Caki2 (cell line): ENCODE measurements at places on chromosomes 11 and 22. TPM values are rescaled to one million over a fixed set of nuclear protein-coding genes. Genes with fewer than 3 reads are reported as not detected.

Gene YPEL1
- total RNA-seq: 0.75 and 2.2 TPM in 2 replicates

Gene FOLR2
- total RNA-seq: not detected in 2 replicates

Gene TYMP
- 104 and 118 TPM in 2 replicates for total RNA-seq

Gene TSPAN32
- not detected in 2 replicates for total RNA-seq

Gene CD3D
- not detected in 2 replicates for total RNA-seq

Gene WEE1
- total RNA-seq: 80.6 and 104 TPM in 2 replicates

Gene SCGB1D2
- not detected in 2 replicates for total RNA-seq

Gene SPI1
- not detected in 2 replicates for total RNA-seq

Gene IL17REL
- not detected in 2 replicates for total RNA-seq

Gene NOX4
- not detected in 2 replicates for total RNA-seq

Gene NXPE4
- total RNA-seq: not detected in 2 replicates

Gene OR51E2
- 0.17 TPM in 1 of 2 replicates, not detected in the other for total RNA-seq

Gene OR51V1
- not detected in 2 replicates for total RNA-seq

Gene CREB3L1
- total RNA-seq: not detected in 2 replicates

Gene CHRM1
- total RNA-seq: not detected in 2 replicates

Gene TRIM66
- 0.27 and 2.9 TPM in 2 replicates for total RNA-seq

Gene ELMOD1
- total RNA-seq: 0.17 TPM in 1 of 2 replicates, not detected in the other

Gene CCDC188
- total RNA-seq: not detected in 2 replicates

Gene MPEG1
- total RNA-seq: not detected in 2 replicates
